ENCODE measurements at places on chromosomes 16 and 17.

DNA sequence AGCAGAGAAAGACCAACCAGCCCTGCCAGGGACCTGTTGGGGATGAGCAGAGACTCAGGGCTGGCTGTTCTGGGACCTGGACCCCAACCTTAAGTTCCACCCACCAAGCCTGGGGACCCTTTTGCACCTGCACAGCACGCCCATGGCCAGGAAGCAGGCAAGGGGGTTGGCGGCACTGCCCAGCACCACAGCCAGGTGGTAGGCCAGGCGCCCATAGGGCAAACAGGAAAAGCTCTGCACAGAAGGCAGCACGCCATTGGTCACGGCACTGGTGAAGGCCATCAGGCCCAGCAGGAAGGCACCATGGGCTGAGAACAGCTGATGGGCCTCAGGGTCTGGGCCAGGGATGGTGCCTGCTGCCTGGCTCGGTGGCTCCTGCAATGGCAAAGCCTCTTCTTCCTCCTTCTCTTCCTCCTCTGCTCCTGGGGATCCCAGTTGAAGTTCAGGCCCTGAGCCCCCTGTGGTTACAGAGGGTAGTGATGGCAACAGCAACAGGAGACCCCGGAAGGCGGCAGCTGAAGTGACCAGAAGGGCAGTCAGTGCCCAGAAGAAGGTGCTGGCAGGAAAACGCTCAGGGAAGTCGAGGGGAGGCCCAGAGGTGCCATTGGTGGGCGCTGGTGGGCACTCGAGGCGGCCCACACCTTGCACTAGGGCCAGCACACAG, 1.7 kb downstream of the SLC52A1 start:
- DNase-seq = no peak

GRCh38 chr17:45228763-45229539, 7.3 kb downstream of the FMNL1 start:
- DNase-seq = peak; percentile 88

DNA sequence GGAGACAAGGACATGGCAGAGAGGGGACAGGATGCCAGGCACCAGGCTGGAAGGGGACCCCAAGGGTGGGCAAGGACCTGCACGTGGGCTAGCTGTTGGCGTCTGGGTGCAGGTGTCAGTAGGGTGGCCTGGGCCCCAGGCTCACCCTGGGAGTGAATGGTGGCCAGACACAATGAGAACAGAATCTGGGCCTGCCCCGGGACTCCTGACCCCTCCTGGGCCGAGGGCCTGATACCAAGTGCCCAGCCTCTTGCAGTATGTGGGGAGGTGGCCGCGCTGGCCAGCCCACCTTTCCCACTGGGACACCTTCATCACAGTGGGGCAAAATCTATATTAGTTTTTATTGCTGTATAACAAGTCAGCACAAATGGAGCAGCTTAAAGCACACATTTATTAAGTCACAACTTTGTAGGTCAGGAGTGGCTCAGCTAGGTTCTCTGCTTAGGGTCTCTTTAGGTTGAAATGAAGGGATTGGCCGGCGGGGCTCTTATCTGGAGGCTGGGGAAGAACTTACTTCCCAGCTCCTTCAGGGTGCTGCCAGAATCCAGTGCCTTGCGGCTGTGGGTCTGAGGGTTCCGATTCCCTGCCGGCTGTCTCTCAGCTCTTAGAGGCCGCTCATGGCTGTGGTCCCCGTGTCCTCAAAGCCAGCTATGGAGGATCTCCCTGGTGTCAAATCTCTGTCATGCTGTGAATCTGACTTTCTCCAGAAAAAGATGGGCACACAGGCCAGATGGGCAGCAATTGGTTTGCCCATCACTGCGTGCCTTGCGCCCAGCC, 3.6 kb downstream of the PRSS33 start:
- no peak for DNase-seq

- DNase-seq = no peak
Measured at GRCh38 chr16:10971560-10971961, 27.2 kb downstream of the CLEC16A start.

- no peak for DNase-seq
Measured at GRCh38 chr17:44543213-44543904, 13.9 kb upstream of the FZD2 start.

DNA sequence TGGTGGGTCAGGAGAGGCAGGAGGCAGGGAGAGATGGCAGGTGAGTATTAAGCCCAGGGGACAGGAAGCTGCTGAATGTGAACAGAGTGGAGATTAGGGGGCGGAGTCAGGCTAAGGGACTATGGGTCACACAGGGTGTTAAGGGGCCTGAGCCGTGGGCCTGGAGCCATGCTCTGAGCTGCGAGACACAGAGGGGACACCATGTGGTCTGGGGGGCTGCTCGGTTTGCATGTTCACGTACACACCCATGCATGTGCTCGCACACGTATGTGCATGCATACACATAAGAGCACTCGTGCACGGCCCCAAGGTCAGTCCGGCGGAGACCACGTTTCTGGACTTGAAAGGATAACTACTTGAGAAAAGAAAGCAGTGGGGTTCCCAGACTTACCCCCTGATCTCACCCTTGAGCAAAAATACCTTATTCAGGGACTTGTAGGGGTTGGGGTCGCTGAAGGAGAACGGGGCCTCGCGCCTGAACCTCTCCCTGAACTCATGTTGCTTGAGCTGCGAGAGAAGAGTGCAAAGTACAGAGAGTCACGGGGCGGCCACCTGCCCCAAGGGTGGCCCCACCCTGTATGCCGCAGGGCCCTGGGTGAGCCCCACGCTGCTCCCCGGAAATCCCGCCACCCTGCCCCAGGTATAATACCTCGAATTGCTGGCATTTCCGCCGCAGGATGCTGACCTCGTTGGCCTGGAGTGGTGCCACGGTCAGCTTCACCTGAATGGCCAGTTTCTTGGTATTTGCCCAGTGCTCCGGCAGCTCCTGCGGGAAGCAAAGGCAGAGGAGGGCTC, 50.8 kb downstream of the DNAH17 start:
- DNase-seq = no peak

DNA sequence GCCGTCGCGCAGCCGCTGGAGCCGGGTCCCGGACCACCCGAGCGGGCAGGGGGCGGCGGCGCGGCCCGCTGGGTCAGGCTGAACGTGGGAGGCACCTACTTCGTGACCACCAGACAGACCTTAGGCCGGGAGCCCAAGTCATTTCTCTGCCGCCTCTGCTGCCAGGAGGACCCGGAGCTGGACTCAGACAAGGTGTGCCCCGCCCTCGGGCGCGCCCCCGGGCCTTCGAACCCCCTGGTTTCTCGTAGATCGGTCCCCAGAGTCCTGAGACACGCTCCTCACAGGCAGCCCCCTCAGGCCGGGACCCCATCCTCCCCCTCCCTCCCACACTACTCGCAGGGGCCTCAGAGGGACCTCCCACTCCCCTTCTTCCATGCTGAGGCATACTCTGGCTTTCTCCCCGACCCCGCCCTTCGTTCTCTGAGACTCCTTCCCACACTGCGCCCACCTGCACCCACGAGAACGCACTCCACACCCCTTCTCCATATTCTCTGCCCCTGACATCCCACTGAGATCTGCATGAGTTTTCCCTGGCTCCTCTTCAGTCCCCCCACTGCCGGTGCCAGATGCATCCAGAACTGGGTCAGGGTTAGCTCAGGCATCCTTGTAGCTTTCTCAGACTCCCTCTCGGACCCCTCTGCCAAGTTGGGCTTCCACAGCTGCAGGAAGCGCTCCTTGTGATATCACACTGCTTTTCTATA, 523 bp downstream of the KCTD2 start:
- no peak for DNase-seq

DNA sequence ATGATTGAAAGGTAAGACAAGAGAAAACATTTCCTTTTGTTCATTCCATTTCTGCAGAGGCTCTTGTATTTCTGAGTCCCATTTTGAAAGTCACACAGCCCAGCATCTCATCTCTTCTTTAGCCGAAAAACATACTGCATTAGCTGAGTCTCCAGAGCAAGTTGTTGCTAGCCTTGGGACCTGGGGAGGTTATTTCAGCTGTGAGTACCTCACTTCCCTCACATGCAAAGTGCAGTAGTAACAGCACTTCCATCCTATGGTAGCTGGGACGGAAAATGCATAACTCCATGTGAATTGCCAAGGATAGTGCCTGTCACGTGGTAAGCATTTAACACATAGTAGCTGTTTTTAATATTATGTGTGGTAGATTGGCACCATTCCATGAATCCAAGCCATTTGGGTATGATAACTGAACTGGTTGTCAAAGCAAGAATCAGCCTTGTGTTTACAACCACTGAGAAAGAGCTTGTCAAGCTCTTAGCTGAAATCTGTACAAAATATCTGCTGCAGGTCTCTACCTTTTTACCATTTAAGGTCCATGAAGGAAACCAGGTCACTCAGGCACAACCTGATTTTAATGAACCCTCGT, 345.7 kb downstream of the CDH13 start:
- DNase-seq = no peak

GRCh38 chr17:76957678-76958464, 89.7 kb downstream of the MGAT5B start:
- DNase-seq = no peak

DNA sequence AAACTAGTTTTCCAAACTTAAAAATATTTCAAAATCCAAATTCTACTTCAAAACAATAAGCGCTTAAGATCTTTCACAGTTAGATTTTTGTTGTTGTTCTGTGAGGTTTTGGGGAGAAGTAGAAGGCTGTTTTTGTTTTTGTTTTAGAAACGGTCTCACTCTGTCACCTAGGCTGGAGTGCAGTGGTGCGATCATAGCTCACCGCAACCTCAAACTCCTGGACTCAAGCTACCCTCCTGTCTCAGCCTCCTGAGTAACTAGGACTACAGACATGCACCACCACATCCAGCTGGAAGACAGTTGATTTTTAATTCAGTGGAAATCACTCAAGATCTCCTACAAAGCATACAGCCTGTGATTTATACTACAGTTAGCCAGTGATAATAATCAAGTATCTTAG, 2.7 kb downstream of the SHCBP1 start:
- no peak for DNase-seq

GRCh38 chr17:36092230-36092629, 2.3 kb upstream of the CCL3 start:
- DNase-seq = no peak

DNA sequence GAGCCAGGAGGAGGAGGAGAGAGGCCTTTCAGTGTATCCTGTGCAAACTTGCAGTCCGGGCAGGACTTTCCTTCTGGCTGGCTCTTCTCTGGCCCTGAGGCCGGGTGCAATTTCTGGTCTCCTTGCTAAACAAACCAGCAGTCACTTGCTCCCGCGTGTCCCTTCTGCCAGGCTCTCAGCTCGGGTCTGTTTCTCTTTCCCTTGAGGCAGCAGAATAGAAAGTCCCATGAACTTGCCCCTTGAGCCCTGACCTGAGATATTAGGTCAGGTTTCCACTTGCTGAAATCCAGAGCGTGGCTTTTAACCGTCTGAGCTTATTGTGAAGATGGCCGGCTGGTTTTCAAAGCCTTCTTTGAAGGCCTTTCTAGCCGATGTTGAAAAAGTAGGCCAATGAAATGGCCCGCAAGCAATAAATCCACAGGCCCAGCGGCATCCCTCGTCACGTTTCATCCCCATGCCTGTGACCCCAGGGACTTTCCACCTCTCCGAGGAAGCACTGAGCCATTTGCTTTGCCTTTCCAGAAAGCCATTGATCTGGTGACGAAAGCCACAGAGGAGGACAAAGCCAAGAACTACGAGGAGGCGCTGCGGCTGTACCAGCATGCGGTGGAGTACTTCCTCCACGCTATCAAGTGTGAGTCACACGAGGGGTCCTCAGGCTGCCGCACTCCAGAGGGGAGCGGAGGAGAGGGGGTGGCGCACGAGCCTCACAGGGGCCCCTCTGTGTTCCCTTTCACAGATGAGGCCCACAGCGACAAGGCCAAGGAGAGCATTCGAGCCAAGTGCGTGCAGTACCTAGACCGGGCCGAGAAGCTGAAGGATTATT, 4.5 kb downstream of the VPS4A start:
- DNase-seq = no peak

- DNase-seq = no peak
Measured at GRCh38 chr17:42287305-42287976, 857 bp upstream of the STAT5A start.

- DNase-seq = no peak
Measured at GRCh38 chr17:31678431-31678830, 180.6 kb downstream of the COPRS start.

GRCh38 chr17:44518032-44518431, 14.8 kb upstream of the GPATCH8 start:
- DNase-seq = no peak

GRCh38 chr16:17572145-17572544, 101.4 kb upstream of the XYLT1 start:
- DNase-seq = no peak

DNA sequence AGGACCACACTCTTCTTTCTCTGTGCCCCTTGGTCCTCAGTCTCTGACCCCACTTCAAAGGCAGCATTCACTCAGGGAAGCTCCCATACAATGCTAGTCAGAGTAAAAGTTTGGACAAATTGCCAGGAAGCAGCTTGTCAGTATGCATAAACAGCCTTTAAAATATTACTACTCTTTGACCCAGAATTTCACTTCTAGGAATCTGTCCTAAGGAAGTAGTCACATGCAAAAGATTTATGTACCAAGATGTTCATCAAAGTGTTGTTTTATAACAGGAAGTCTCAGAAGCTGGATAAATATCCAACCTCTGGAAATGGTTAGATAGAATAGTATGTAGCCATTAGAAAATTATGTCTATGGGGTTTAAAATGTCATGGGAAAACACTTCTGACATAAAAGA, 31.0 kb downstream of the MAPT start:
- DNase-seq = no peak

GRCh38 chr16:12110361-12111107, 134.0 kb downstream of the SNX29 start:
- no peak for DNase-seq

DNA sequence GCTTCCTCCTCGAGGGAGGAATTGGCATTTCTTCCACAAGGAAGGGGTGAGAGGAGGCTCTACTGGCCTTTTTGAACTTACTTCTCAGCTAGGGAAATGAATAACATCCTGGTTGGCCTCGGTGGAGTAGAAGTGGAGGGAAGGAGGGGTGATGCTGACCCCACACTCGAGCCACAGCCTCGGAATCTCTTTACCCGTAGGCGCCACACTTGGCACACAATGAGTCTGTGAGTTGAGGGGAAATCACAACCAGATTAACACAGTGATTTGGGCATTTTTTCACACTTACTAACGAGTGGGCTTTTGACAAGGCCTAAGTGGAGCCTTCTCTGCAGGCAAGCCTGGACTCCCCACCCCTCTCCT, 47.3 kb upstream of the TBX2 start:
- no peak for DNase-seq
